ENCODE measurements at places on chromosomes 12 and 14.

GRCh38 chr12:93008044-93008778 lies 79.1 kb upstream of the EEA1 start:
- peak; percentile 28 for DNase-seq

GRCh38 chr12:89880690-89881350 lies 172.2 kb upstream of the ATP2B1 start:
- DNase-seq = no peak

- DNase-seq = peak; percentile 92
These were observed 19.4 kb upstream of the P2RX4 start for GRCh38 chr12:121190523-121191031.

DNA sequence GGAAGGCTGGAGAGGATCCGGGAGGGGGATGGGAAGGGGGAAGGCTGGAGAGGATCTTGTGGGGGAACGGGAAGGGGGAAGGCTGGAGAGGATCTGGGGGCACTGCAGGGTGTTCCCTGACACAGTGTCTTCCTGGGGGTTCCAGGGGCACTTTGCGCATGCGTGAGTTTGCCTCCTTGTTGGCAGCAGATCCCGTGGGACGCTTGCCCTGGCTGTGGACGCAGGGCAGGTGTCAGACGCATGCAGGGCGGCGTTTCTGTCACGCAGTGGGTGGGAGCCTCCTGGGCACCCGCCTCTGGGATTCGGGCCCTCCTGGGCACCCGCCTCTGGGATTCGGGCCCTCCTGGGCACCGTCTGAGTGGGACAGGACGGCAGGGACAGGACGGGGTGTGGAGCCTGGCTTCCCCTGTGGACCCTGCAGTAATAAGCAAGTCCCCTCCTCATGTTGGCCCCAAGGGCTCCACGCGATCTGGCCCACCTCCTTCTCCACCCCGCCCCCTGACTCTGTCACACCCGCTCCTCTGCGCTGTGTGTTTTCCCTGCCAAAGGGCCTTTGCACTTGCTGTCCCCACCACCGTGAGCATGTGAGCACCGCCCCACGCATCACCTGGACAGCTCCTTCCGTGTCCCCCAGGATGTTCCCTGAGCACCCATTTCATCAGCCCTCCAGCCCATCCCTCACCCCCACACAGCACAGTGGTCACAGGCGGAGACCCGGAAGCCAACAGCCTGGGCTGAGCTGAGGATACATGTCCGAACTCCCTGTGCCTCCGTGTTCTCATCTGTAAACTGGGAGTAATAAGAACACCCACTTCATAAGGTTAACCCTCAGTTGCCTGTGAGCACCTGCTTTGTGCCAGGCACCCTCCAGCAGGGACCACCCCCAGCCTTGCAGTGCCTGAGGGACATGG lies 4.4 kb downstream of the MMP17 start:
- no peak for DNase-seq

Measured in dermis microvascular lymphatic vessel endothelial cell (primary cell).